DMS79 treated with DMSO at 0.1 percent for 48 hours (cell line): ENCODE measurements at places on chromosomes 4 and X.

- no peak for DNase-seq
These were observed 195.3 kb upstream of the PDE5A start for GRCh38 chr4:119823891-119824290.

- DNase-seq: no peak
These were observed 11.7 kb upstream of the PTTG2 start for GRCh38 chr4:37948542-37948941.

GRCh38 chrX:84340968-84341367 is 153.0 kb upstream of the RPS6KA6 start:
- DNase-seq: no peak

GRCh38 chr4:155094201-155094820 is 114.1 kb upstream of the NPY2R start:
- no peak for DNase-seq

DNA sequence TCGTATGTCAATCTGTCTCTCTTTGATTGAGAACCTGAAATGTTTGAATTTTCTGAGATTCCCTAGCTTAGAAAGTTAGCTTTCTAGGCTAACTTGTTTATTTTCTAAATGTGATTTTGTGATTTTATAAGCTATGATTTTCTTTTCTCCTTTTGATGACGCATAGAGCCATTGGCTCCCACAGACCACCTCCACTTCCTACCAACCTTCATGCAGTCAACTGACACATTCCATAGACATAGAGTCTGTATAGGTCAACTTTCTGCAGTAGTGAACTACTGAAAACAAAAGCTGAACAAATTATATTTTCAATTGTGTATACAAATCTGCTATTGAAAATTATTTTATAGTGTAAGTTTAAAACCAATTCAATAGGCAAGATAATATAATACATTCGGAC is 2.8 kb upstream of the SULT1B1 start:
- DNase-seq: no peak

DNA sequence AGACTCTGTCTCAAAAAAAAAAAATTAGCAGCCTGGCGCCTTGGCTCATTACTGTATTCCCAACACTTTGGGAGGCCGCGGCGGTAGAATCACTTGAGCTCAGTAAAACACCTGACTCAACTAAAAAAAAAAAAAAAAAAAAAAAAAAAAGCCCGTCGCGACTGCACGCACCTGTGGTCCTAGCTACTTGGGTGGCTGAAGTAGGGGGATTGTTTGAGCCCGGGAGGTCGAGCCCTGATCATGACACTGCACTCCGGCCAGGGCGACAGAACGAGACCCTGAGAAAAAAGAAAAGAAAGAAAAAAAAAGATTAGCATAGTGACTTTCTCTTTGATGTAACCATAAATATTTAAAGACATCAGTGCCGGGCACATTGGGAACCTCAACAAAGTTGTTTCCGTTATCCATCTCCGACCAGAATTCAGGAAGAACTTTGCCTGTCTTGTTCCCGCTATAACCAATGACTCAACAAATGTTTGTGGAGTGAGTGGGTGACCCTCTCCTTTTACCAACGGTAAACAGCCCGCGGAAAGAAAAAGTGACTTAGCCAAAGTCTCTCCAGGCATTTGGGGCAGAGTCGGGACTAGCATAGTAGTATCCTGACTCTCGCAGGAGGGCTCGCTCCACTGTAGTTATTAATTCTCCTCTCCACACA is 553 bp upstream of the MED28 start:
- DNase-seq: no peak

- no peak for DNase-seq
These were observed 42.7 kb downstream of the KIF4A start for GRCh38 chrX:70332600-70332999.

- DNase-seq: no peak
These were observed 546.5 kb downstream of the KLHL13 start for GRCh38 chrX:117570160-117570559.

DNA sequence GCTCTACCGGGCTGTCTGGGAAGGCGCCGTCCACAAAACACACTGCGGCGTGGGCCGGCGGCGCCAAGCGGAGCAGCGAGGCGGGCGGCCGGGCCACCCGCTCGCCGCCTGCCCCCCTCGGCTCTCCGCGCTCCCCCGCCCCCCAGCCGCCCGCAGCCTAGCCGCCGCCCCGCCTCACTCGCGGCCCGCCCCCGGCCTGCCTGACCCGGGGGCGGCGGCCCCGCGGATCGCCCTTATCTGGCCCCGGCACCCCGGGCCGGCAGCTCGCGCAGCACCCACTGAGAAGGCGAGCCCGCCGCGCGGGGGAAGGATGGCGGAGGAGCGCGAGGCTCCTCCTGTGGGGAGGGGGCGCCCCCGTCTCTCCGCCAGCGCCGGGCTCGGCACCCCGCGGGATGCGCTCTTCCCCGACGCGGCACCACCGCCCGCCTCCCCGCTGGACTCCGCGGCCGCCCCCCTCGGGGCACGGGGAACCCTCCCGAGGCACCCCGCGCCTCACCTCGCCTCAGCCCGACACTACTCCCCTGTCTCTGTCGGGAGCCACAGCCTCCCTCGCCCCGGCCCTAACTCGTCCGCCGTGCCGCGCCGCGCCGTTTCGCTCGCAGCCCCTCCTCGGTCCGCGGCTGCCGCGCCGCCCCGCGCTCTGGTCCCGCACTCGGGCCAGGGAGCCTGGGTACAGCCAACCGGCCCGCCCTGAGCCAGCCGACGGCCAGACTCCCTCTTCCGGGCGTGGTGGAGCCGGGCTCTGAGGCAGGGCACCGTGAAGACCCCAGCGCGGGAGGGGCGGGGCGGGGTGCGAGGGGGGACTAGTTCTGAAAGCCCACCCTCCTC is 566 bp downstream of the ATP11C start:
- DNase-seq: no peak

GRCh38 chr4:18568600-18568999 is 547.0 kb upstream of the LCORL start:
- no peak for DNase-seq

GRCh38 chr4:85995361-85995760 is 364.5 kb downstream of the MAPK10 start:
- no peak for DNase-seq

DNA sequence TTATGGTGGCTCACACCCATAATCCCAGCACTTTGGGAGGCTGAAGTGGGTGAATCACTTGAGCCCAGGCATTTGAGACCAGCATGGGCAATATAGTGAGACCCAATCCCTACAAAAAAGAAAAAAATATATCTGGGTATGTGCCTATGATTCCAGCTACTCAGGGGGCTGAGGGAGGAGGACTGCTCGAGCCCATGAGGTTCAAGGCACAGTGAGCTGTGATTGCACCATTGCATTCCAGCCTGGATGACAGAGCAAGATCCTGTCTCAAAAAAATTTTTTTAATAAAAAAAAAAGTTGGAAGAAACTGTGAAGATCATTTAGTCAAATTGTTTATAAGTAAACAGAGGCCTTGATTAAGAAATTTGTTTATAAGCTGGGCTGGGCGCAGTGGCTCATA is 39.7 kb downstream of the KLHL8 start:
- DNase-seq: no peak

DNA sequence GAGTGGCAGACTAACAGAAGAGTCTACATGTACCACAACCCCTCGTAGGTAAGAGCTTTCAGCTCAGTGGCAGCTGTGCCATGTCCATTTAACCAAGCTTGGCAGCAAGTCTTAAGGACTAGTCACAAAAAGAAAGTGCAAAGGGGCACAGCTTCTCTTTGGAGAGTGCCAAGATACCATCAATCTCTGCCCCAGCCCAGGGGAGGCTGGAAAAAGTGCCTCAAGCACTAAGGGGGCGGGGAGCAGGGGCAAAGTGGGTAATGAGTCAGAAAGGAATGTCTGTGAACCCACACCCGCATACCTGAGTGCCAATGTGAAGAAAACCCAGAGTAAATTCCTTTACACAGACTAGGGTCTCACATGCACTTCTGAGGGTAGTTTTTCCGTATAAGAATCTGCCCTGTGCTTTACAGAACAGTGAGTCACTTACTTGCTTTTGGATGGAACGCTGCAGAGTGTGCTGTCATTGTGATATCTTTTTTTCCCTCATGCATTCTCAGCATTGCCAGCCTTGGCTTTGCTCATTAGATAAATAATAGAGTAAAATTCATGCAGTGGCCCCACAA is 219.8 kb downstream of the ZNF674 start:
- no peak for DNase-seq

DNA sequence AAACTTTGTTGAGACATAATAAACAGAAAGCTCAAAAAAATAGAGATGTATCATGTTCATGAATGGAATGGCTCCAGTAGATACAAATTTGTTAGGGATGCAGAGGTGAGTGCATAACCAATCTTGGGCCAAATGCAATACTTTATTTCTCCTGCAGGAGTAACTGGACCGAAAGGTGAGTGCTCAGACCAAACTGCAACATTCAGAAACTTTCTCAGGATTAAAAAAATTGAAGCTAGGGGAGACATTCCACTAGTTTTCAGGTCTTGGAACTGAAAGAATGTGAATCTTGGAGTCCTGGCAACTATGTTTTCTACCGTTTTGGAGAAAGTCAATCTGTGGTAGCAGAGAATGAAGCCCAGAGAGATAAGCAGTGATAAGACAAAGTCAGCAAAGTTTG is 21.2 kb upstream of the LCORL start:
- no peak for DNase-seq

GRCh38 chr4:86678796-86679195 is 84.7 kb downstream of the PTPN13 start:
- DNase-seq: no peak
